BJ (cell line): ENCODE measurements at places on chromosomes 16 and 17.

DNA sequence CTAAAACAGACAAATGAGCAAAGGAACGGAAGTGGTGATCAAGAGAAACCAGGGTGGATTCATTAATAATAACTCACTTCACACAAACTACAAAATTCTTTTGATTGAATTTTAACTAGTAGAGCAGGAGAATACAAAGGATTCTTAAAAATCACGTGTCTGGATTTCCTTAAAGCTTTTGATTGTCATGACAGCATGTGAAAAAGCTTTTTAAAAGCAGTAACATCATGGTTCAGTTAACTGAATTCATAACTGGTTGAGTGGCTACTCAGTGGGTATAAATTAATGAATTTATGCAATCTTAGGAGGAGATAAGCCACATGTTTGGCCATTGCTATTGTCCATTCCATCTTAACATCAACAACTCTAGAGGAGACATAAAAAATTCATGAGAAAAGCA, 333.2 kb downstream of the SLC39A11 start:
- DNase-seq = no peak

GRCh38 chr17:5410594-5411272, 8.7 kb downstream of the NUP88 start:
- DNase-seq = no peak

GRCh38 chr17:7497636-7498035, 13.5 kb downstream of the POLR2A start:
- no peak for DNase-seq

GRCh38 chr16:10039220-10040096, 142.8 kb downstream of the GRIN2A start:
- no peak for DNase-seq

- DNase-seq = peak; percentile 75
These were observed 54.1 kb downstream of the VAC14 start for GRCh38 chr16:70746708-70747424.

- no peak for DNase-seq
These were observed 20.7 kb upstream of the NAT9 start for GRCh38 chr17:74796866-74797265.

- no peak for DNase-seq
These were observed 40.2 kb downstream of the NOG start for GRCh38 chr17:56633681-56634080.
